NCI-H146 (cell line): ENCODE measurements at places on chromosomes 11 and 22.
A peak's percentile ranks its signal among the peaks of the same experiment; 100 is the strongest.

DNA sequence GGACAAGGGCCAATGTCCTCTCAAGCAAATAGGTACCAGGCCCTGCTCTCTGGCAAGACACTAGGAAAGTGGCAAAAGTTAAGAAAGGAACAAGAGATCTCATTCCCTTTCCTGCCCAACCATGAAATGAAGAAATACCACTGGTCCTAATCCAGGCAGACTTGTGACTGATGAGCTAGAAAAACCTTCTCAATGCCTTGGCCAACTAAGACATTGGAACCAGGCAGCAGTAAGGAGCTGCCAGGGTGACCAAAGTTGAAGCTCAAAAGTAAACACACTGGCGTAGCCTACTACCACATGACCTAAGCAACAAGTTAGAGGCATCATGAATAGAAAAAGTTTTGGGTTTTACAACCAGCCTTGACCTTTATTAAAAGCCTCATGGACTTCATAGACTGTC is 45.1 kb upstream of the CHST1 start:
- DNase-seq, result no peak

- no peak for DNase-seq
Observed at GRCh38 chr11:115207166-115207591, 297.0 kb downstream of the CADM1 start.

DNA sequence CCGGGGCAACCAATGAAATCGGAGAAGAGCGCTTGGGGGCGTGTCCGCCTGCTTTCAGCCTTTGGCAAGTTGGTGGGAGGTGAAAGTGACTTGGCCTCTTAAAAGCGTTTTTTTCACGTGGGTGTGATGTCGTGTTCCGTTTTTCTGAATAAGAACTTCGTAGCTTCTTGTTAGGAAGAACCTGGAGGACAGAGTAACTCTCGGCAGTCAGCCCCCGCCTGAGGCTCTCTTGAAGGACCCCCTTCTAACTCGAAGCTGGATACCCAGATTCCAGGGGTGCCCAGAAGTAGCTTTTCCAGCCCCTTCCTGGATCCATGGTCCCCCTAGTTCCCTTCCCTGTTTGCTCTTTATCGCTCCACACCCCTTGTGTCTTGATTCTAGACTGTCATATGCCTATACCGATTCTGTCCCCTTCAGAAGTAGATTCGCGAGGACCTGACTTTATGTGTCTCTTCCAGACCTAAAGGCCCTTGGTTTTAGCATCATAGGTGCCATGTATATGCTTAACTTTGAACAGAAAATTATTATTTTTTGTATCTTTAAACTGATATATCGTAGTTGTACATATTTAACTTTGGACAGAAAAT is 915 bp upstream of the OSBP start:
- DNase-seq, result no peak

- no peak for DNase-seq
Observed at GRCh38 chr11:2128130-2128510, 11.1 kb downstream of the IGF2 start.

- DNase-seq, result peak; percentile 50
Observed at GRCh38 chr11:1628506-1629325, 859 bp upstream of the KRTAP5-5 start.

- DNase-seq, result no peak
Observed at GRCh38 chr22:31995046-31995445, 48.0 kb upstream of the SLC5A1 start.

GRCh38 chr11:106961048-106961447 is 57.2 kb downstream of the GUCY1A2 start:
- DNase-seq, result no peak

DNA sequence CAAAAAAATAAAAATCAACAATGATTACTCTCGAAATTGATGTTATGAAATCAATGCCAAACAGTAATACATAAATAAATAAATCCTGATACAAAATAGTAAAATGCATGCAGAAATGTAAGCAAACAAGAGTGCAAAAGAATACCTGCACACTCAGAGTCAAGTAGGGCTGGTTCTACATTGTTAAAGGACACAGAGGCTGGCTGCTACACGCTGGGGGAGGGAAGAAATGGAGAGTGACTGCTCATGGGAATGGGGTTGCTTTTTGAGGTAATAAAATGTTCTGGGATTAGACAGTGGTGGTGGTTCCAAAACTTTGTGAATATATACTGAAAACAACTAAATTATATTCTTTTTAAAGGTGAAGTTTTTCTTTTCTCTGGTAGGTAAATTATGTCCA is 32.1 kb downstream of the MAPK1 start:
- no peak for DNase-seq

GRCh38 chr11:99638073-99638553 is 617.4 kb downstream of the CNTN5 start:
- no peak for DNase-seq

DNA sequence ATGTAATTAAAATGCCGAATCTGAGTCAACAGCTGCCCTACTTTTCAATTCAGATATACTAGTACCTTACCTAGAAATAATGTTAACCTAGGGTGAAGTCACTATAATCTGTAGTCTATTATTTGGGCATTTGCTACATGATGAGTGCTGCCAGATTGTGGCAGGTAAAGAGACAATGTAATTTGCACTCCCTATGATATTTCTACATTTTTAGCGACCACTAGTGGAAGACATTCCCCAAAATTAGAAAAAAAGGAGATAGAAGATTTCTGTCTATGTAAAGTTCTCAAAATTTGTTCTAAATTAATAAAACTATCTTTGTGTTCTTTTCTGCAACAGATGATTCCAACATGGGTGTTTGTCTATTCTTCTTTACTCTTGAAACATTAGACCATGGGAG is 14.1 kb downstream of the MS4A1 start:
- no peak for DNase-seq

- DNase-seq, result no peak
Observed at GRCh38 chr22:40463017-40463631, 92.7 kb downstream of the SGSM3 start.

- no peak for DNase-seq
Observed at GRCh38 chr11:66409226-66409625, 11.6 kb upstream of the NPAS4 start.

DNA sequence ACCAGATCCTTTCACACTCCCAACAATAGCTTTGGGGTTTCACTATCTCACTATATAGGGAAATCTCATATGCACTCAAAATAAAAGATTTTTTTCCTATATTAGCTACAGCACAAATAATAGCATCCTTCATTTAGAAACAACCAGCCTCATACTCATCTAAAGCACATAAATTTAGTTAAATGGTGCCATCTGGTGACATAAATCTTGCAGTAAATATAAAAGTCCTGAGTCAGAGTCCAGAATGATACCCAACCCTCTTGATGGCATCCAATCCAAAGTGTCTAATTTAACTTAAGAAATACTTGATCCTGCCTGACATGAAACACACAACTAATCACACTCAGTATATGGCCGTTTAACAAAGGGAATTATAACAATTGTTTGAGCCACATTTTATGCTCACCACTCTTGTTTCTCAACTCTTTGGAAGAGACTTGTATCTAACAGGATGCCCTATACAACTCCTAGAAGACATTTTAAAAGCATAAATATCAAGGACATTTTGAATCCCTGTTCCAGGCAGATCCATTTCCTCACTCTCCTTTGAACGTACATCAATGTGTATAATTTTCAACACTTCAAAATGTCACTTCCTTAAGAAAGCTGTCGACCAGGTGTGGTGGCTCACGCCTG is 36.2 kb downstream of the DLG2 start:
- DNase-seq, result peak; percentile 8

GRCh38 chr22:29726512-29727130 is 6.8 kb downstream of the CABP7 start:
- DNase-seq, result no peak

- DNase-seq, result no peak
Observed at GRCh38 chr11:2704896-2705606, 5.3 kb upstream of the KCNQ1OT1 start.

DNA sequence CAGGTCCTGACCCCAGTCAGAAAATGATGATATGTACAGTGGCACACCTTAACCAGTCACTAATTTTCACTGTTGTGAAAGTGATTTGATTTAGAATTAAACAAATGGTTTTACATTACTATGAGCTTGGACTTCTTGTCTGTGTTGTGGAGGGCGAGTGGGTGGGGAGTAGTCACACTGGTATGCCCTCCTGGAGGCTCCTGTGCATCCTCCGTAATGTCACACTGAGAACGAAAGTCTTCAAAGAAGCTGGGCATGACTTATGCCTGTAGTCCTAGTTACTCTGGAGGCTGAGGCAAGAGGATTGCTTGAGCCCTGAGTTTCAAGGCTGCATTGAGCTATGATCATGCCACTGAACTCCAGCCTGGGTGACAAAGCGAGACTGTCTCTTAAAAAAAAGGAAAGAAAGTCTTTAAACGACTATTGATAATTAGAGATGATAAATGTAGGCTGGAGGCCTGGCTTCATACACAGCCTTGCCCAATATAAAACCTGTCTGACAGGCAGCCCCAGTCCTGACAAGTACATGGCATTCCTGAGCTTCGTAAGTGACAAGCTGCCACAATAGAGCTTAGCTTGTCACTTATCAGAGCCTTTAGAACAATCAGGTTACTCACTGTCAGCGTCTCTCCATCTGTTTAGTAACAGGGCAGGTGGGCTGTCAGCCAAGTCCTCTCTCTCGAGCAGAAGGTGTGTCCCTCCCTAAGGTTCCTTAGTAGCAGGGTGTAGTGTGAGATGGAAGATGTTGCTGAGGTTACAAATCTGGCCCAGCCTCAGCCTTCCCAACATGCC is 5.0 kb upstream of the LIMK2 start:
- DNase-seq, result no peak

GRCh38 chr22:28791841-28792490 is 8.4 kb downstream of the XBP1 start:
- peak; percentile 65 for DNase-seq

DNA sequence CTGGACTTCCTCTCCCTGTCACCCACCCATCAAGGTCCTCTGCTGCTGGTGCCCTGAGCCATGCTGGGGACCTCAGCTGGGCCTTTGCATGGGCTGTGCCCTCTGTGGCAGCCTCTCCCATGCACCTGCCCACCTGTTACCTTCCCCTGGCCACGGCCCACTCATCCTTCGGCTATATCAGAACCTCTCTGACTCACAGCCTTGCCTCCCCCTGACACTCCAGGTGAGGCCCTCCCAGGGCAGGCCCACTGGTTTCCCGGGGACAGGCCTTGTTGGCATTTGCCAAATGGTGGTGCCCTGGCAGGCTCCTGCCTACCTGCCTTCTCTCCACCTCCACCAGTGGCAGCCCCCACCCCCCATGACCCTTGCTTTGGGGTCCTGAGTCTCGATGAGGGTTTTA is 73.7 kb upstream of the PRR5 start:
- no peak for DNase-seq

GRCh38 chr22:33459137-33459536 is 401.0 kb upstream of the SYN3 start:
- DNase-seq, result no peak

GRCh38 chr22:46587061-46587460 is 33.1 kb upstream of the GRAMD4 start:
- no peak for DNase-seq

GRCh38 chr11:121703201-121703600 is 250.4 kb upstream of the SORL1-AS1 start:
- no peak for DNase-seq

GRCh38 chr22:46592390-46592872 is 27.8 kb upstream of the GRAMD4 start:
- DNase-seq, result no peak

GRCh38 chr11:35163702-35164496 is 24.9 kb downstream of the CD44 start:
- no peak for DNase-seq

- DNase-seq, result no peak
Observed at GRCh38 chr11:68724293-68724692, 27.0 kb downstream of the TESMIN start.
